ENCODE measurements at places on chromosomes 1 and 21.

DNA sequence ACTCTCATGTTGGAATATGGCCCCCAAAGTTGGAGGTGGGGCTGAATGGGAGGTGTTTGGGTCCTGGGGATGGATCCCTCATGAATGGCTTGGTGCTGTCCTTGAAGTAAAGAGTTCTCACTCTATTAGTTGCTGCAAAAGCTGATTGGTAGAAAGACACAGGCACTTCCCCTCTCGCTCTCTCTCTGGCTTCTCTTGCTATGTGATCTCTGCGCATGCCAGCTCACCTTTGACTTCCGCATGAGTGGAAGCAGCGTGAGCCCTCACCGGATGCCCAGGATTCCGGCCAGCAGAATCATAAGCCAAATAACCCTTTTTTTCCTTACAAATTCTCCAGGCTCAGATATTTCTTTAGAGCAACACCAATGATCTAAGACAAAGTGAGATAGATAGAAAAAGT is 20.9 kb upstream of the CCSAP start:
- DNase-seq = no peak

DNA sequence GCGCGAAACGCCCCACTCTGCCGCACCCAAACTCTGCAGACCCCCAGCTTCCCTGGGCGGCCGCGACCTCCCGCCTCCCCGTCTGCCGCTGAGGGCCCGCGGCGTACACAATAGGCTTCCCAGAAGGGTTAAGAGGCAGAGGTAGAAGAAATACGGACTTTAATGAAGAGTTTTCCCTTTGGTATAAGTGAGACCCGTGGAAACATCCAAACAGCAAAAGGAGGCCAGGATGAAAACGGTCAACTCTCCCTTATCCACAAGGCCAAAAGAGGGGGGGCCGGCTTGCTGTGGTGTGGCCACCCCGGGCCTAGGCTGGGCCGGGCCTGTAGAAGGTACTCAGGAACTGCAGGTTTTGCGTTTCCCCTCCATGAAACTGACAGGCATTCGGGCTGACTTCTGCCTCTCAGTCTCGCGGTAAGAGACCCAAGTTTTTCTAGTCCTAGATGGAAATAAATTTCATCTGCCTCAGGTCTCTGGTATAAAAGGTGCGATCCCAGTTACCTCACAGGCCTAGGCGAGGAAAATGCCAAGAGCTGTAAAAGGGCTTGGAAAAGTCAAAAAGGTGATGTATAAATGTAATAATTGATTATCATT is 671 bp upstream of the PYGO2 start:
- DNase-seq = no peak

DNA sequence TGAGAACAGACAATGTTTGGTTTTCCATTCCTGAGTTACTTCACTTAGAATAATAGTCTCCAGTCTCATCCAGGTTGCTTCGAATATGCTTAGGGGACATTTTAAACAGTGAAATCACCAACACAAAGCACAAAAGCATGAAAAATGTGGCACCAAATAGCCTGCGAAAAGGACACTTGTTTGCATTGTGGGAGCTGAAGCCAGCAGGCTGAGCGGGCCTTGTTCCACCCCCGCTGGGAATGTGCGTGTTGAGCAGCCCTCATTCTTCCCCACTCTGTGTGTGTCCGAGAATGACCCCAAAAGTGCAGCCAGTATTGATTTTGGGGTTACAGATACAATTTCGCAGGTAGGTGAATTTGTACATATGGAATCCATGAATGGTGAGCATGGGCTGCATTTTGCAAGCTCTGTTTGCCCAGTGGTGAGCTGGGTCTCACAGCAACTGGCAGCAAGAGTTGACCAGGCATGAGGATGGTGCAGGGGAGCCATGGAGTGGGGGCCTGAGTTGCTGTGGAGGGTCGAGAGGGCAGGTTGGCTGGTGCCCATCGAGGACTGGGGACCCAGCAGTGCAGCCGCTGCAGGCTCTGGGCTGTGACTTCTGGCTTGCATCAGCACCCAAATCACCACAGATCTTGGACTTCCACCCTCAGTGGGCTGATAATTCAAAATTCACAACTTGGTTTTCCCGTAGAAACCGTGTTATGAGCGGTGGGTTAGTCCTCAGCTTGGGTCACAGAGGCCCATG is 29.4 kb downstream of the NENF start:
- no peak for DNase-seq

DNA sequence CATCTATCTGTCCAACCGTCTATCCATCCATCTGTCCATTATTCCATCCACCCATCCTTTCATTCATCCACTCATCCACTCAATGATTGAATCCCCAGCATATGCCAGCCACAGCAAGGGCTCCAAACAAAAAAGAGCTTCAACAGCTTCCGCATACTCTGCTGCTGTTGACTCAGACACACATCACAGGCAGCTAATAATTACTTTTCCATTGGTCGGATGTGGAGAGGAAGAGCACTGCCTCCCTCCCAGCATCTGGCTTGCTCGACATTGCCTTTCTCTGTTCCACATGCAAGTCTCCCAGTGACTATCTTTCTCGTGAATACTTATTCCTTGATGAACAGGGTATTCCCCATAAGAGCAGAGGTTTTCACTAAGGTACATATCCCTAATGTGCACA is 176.5 kb downstream of the HIVEP3 start:
- DNase-seq = no peak

DNA sequence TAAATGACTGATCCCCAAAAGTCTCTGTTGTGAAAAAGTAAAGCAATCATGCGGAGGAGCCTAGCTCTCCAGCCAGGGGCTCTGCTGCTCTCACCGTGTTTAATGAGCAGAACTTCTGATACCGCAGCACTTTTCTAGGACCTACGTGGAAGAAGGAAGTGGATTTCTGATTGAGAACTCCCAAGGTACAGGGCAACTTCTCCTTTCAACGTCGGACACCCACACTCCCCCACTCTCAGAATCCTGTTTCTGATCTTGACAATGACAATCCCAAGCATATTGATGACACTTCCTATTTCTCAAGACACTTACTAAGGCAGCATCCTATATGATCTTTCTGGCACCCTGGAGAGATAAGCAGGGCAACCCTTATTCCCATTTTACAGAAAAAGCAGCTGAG is 78.4 kb downstream of the PROX1 start:
- no peak for DNase-seq

DNA sequence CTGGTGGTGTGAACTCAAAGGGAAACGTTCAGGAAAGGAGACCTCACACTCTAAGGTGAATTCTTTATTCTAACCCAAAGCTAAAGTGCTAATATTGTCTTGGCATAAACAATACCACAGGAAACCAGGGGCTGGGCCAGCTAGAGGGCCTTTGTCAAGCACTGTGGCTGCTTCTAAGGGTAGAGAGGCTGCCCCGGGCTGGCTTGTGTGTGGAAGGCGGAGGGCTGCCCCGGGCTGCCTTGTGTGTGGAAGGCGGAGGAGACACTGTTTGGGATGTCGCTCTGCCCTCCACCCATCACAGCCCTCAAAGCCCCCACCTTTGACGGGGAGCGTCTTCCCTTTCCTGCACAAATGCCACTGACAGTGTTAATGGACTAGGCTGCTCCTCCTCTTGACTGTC is 216.8 kb downstream of the TOMM20 start:
- no peak for DNase-seq

- no peak for DNase-seq
Measured at GRCh38 chr21:45506836-45507522, 35.3 kb downstream of the SLC19A1 start.

GRCh38 chr1:197915862-197916499 is 1.2 kb upstream of the LHX9 start:
- peak; percentile 93 for DNase-seq

DNA sequence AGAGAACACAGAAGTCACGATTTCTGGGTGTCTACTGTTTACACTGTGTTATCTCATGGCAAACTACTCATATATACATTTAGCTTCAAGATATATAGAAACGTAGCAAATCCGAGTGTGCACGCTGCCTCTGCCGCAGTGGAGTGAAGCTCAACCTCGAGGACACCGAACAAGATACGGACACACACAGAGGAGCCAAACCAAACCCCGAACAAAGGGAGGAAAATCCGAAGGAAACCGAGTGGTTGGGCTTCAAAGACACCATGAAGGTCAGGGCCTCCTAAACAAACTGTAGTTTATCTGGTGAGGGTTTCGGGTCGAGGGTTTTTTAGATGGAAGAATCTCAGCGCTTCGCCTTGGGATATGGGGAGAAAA is 34.5 kb downstream of the SLC45A1 start:
- no peak for DNase-seq

GRCh38 chr1:121408354-121408753 is 223.6 kb downstream of the SRGAP2C start:
- DNase-seq = no peak

DNA sequence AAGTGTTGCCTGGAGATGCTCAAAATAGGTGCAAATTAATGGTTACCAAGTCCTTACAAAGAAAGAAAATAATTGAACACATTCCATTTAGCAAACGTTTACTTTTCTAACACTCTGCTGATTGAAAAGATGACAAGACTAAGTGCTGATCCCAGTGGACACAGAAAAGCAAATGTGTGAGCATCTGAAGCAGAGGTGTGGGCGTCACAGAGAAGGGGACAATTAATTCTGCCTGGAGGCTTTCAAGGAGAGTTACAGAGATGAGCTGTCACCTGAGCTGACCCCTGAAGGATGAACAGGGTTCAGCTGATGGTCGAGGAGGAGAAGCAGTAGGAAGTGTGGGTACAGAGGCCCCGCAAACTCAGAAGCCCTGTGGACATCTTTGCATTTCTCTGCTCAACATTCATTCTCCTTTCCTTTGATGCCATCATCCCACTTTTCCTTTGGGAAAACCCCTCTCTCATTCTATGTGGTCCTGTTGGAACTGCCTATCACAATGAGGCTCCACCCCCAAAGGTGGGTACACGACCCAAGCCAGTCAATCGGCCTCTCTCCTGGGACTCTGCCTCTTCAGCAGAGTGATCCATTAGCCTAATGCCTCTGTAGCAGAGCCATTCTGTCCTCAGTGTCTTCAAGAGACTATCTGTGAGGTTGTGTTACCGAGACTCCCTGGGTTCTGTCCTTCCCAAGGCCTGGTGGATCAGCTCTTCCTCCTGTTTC is 17.2 kb upstream of the PLA2G2E start:
- no peak for DNase-seq

DNA sequence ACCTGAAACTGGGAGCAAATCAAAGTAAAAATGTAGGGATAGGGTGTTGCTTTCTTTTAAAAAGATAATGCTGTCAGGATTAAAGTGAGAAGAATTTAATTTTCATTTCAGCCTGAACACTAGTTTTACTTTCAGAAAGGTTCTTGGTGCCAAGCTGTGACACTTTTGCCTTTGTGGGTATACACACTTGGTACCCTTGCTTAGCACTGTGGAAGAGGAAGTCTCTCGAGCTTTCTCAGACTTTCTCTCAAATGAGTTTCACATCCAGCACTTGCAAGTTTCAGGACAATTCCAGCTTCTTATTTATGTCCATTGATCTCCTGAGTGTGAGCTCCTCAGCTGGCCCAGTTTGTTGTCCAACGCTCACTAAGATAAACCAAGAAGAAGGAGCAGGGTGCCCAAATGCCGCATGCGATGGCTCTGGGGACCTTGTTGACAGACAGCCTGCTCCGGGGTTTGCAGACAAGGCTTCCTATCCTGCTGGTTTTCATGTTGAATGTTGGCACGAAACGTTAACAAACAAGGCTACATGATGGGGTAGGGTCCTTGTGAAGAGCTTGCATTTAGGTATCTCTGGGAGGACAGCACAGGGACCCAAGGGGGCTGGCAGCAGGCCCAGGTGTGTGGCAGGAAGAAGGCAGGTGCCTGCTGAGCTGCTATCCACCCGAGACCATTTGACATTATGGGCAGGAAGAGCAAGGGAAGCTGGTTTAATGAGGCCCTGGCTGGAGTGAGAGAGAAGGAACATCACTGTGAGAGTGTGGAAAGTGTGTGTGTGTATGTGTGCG is 79.7 kb downstream of the POFUT2 start:
- DNase-seq = no peak

- no peak for DNase-seq
Measured at GRCh38 chr1:204073837-204074273, 940 bp downstream of the SOX13 start.

DNA sequence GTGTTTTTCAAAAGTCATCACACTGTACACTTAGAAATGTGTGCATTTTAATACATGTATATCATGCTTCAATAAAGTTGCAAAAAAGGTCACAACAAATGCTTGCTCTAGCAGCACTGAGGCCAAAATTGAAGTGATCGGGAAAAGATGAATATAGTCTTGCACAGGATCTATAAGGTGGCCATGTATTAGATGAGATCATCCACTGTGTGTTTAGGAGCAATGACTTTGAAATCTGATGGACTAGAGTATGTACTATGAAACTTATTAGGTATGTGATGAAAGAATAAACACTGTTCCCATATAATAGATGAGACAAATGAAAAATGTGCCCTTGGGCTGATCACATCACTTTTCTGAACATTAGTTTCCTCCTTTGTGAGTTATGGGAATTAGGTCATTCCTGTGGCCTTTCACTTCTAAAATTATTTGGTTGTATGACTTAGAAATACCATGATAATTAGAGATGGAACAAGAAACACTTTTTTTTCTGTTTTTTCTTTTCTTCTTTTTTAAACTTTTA is 984.6 kb downstream of the ADGRL2 start:
- DNase-seq = no peak

GRCh38 chr1:221149111-221149510 is 269.9 kb downstream of the HLX start:
- no peak for DNase-seq

DNA sequence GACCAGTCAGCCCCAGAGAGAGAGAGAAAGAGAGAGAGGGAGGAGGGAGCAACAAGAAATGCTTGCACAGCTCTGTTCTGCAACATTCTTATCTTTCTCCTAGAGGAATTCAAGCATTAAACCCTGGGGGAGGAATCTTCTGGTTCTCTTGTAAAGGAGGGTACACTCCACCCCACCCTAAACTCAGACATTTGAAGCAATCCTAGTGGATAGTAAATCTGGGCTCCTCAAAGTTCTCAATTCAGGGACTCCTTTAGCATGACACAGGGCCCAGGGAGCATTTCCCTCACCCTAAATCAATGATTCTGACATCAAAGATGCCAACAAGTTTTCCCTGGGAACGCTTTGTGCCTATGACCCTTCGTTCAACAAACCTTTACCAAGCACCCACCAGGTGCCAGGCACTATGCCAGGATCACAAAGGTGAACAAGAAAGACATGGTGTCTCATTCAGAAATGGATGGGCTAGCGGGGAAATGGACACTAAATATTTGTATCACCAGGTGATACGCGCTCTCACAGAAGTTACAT is 11.9 kb upstream of the CAPN2 start:
- DNase-seq = no peak

DNA sequence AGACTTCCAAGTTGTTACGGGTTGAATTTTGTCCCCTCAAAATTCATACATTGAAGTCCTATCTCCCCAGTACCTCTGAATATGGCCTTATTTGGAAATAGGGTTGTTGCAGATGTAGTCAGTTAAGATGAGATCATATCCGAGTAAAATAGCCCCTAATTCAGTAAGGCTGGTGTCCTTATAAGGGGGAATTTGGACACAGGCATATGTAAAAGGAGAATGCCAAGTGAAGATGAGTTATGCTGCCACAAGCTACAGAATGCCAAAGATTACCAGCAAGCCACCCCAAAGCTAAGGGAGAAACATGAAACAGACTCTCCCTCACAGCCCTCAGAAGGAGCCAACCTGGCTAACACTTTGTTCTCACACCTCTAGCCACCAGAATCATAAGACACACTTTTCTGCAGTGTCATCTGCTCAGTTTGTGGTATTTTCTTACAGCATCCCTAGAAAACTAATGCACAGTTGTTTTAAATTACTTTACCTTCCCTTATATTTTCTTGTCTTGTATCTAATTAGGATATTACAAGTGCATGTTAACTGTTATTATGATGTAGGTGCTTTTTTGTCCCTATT is 43.3 kb upstream of the PRDX6 start:
- DNase-seq = no peak

Data from HuH-7 (cell line).